ENCODE measurements at places on chromosomes 3 and 15.

DNA sequence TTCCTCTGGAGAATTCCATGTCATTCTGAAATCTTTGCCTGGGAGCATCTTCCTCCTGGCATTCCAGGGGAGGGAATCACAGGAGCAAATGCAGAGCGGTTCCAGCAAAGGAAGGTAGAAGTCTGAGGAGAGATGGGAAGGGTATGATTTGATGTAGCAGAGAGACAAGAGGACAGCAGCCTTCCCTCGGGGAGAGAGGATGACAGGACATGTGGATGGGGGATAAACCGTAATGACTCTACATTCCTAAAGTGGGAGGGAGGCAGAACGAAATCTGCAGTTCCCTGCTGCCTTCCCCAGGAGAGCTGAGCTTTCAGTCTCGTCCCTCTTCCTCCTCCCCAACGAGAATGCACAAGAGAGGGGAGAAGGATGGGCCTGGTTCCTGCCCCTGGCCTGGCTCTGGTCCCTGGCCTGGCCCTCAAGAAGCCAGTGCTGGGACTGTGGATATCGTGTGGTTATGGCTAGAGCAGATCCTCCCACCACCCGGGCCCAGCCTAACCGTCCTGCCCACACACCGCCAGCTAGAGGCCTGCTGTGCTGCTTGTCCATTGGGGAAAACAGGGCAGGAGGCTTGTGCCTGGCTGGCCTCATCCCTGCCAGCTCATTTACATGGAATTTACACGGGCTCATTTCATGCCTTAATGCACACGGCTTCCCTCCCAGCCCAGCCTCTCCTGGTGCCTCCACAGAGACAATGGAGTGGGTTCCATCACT, 26.6 kb downstream of the SEMA7A start:
- DNase-seq = no peak

- DNase-seq = no peak
These were observed 286.4 kb downstream of the UBE2E2 start for GRCh38 chr3:23489300-23490158.

DNA sequence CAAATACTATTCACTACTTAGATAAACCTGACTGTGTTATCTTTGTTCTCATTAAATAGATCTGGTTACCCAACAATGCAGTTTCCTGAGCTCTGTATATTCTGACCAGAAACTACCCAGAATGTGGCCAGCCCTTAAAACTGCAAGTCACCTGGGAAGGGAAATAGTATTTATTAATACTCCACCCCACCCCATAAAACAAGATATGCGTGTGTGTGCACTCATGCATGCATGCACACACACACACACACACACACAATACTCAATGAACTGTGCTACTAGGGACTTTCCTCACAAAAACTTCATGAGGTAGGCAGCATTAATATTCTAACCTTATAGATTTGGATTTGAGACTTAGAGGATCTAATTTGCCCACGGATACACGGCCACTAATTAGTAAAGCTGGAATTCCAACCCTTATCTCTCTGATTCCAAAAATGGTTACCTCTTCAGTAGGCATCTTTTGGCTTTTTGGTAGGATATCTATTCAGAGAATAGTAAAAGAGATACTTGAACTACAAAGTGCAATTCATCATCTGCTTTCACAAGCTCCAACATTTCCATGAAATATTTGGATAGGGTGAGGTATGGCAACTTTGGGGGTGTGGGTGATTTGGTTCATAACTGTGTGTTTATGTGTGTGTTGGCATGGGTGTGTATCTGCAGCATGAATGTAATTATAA, 197.0 kb upstream of the CFAP20DC start:
- no peak for DNase-seq

DNA sequence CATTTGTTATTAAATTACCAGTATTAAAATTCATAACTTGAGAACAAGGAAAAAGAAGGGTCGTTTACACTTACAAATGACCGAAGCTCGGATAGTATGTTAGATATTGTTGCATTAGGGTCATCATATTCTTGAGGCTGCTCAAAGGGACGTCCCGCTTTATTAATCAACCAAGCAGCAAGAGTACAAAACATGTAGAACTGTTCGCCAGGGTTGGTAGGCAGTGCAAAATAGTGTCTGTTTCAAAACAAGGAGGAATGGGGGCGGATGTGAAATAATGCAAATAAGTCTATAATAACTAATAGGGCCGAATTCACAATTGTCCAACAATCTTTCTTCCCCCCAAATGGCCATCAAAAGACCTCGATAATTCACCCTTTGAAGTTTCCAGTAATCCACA, 2.9 kb downstream of the IFT57 start:
- no peak for DNase-seq

DNA sequence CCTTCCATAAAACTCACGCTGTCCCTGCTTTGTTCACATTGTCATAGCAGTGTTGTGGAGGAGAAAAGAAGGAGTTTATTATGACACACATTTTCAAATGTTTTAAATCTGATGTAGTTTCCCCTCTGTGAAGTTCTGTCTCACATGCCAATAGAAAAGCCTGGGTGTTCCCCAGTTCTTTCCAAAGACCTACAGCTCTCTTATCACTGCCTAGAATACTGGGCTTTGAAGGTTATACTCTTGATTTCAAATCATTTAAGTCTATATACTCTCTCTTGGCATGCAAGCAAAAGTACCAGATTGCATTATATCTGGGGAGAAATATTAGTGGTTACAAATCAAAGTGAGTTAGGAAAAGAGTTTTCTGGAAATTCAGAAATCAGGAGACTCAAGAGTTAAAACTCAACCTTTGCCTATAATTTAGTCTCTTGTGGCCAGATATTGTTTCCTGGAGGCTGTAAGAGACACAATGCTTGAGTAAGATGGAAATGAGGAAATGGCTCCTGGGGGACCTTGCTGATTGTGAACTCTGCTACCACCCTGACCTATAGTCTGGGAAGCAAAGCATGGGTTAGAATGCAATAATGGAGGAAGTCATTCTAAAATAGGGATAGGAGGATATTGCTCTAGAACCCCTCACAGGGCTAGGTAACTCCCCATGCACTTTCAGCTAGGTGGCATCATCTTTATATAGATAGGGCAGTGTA, 182.8 kb downstream of the KCNAB1 start:
- DNase-seq = no peak

DNA sequence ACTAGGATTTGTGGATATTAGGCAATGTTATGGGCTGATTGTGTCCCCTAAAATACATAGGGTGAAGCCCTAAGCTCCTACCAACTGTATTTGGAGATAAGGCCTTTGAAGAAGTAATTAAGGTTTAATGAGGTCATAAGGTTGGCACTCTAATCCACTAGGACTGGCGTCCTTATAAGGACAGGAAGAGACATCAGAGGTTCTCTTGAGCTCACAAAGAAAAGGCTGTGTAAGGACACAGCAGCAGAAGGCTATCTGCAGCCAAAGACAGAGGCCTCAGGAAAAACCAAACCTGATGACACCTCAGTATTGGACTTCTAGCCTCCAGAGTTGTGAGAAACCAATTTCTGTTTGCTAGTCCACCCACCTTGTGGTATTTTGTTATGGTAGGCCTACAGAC, 416.7 kb downstream of the ZBTB20 start:
- DNase-seq = no peak

GRCh38 chr15:63491979-63492378, 12.4 kb upstream of the USP3 start:
- DNase-seq = no peak

DNA sequence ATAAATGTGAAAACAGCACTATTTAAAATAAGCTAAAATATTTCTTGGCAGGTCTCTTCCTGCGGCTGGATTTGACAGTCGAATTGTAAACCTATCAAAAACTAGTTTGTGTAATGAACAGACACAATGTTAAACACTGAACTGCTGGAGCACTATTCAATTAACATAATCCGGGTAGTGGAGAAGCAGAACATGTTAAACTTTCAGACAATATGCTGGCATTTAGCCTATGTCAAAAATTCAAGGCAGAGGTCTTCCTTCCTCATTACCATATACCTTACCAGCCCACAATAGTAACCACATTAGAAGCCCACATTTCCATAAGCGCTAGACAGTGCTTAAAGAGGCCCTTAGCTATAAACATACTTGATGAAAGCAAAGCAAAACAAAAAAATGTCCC, 1042.9 kb downstream of the ROBO1 start:
- DNase-seq = no peak

DNA sequence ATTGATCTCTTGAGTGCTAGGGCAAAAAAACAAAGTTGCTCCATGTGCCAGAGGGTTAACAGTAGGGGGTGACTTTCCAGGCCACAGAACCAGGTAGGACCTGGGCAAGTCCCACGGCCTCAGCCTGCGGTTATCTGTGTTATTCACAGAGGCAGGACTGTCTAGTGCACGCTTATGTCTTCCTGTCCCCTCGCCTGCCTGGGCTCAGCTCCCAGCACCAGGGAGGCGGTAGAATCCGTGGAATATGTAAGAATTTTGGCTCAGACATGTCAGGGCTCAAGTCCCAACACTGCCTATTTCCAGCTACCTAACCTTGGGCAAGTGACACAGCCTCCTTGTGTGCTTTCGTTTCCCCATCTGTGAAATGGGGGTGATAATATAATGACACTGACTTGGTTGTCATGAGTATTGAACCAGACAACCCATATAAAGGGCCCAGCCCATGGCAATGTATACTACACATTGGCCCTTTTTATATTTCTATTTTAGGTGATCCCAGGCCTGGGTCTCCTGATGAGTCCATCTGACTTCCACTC, 44.3 kb upstream of the FLNB start:
- DNase-seq = no peak

DNA sequence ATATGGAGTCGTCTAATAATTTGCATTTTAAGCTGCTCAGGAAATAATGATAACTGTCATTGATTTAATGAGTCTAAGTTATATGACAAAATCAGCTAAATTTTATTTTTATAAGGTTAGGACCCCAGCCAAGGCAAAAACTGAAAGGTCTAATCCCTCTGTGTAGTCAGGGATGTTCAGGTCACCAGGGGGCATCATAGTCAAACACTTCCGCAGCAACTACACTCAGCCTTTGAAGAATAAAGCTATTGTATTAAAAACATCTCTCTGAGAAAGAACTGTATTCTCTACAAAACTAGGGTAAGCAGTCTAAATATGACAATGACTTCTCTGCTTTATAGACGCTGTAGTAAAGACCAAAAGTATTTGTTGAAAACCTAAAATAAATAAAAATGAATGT, 15.0 kb downstream of the INTS14 start:
- no peak for DNase-seq

DNA sequence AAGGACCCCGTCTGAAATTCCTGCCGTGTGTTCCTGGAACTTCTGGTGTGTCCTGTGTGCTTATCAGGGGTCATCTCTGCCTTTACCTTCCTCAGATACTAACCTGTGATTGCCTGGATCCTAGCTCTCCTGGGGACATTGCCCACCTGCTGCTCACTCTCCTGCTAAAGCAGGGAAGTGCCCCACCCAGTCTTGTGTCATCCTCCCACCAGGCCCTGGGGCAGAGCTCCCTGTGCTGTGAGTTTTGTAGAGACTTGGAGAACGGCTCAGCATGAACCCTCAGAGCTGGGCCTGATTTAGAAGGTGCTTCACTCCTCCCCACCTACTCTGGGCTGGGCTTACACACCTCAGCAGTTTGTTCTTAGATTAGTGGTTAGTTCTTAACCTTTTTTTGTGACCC, 3.8 kb upstream of the TMEM44 start:
- no peak for DNase-seq

- DNase-seq = no peak
These were observed 25.9 kb upstream of the CDV3 start for GRCh38 chr3:133547432-133548041.

GRCh38 chr15:67068710-67069400, 3.5 kb downstream of the SMAD3 start:
- DNase-seq = no peak

DNA sequence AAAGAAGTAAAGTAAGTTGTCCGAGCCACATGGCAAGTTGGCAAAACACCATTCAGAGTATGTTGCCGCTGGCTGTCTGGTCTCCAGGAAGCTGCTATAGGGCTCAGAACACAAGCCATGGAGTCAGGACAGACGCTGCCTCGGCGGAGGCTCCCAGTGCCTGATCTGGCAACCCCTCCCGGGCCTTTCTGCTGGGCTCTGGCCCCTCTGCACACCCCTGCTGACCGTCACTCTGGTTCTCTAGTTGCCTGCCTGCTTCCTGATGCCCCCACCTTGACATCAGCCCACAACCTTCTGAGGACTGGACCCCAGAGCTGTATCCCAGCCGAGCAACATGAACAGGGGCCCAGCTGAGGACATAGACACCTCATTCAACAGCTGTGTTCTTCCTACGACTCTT, 39.1 kb downstream of the MGLL start:
- DNase-seq = no peak

DNA sequence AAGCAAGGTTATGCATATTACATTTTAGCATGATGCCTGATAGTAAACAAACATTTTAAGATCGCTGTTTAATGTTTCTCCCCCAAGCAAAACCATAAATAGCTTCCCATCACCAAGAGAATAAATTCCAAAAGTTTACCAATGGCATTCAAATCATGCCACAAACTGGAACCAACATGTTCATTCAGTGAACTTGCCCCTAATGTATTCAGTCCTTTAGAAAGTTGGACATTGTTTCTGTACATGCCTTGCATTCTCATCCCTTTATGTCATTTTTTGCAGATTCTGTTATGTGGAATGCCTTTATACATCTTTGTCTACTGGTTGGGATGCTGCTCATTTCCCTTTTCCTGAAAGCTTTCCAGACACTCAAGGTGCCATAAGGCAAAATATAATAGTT, 105.5 kb downstream of the PYDC2 start:
- no peak for DNase-seq

- DNase-seq = no peak
These were observed 150.8 kb downstream of the PEX5L start for GRCh38 chr3:179885950-179886349.

DNA sequence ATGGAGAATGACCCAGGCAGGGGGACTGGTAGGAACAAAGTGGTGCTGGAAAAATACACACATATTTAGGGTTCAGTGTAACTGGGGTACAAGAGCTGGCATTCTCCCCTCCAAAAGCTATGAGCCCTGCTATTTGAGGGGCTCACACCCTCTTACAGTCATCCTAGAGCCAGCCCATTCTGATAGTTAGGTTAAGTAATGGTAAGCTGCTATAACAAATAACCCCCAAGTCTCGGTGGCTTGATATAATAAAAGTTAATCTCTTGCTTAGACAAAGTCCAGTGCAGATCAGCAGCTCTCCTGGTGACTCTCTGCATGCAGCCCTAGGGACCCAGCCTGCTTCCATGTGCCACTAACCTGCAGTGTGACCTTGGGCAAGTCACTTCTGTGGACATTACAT, 234.9 kb upstream of the HES1 start:
- no peak for DNase-seq

DNA sequence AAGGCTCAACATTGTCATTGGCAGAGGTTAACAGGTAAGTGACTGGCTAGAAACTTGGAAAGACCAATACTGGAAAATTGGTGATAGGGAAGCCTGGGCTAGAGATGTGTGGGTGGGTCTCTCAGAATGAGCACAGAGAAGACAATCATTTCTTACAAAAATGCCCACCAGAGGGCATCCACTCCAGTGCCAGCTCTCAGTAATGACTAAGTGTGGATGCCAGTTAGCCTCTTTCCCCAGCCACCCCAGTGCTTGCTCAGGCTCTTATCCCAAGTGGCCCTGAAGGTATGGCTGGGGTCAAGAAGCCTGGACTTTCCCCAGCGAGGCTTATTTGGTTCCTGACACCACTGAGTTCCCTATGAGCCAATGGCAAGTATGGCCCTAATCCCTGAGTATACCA, 115.9 kb upstream of the ST8SIA2 start:
- DNase-seq = no peak
